Activated T-cell treated with anti-CD3 and anti-CD28 coated beads, Interleukin-2, amount 50 U/mL, for 1 hour (primary cell): ENCODE measurements at places on chromosomes 1 and 21.

DNA sequence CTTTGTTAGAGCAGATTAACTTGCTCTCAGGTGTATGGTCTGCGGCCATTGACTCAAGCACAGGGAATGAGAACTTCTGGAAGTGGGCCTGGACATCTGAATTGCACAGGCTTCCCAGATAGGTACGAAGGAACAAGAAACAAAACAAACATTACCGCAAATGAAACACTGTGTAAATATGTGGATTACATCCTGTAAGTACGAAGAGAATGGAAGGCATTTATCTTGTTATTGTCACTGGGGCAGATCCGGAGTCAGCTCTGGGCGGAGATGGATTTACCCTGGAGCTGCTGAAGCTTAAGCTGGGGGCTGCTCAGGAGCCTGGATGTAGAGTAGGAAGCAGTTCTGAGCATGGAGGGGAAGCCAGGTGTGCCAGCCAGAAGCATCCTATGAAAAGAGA lies 6.8 kb downstream of the HES2 start:
- no peak for DNase-seq

- DNase-seq, result peak; percentile 39
Observed at GRCh38 chr21:25638660-25639550, at the start of gene JAM2. Gene JAM2 (plus strand): TSS chr21:25639258. CDS start chr21:25639822, 564 bp downstream.

DNA sequence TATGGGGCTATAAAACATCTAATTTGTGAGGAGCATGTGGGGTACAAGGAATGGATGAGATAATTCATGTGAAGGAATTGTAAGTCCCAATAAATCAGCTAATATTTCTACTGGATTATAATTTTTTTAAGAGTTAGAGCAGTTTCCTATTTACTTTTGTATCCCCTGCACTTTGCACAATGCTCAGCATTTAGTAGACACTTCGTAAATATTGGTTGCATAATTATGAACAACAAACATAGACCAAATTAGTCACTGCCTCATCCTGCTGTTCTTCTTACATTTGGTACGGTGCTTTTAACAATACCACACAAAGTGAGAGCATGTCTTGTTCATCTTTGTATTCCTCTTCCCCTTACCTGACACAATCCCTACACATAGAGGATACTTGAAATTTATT lies 27.1 kb upstream of the RRP15 start:
- no peak for DNase-seq

- no peak for DNase-seq
Observed at GRCh38 chr1:237684236-237684635, 206.5 kb downstream of the ZP4 start.

DNA sequence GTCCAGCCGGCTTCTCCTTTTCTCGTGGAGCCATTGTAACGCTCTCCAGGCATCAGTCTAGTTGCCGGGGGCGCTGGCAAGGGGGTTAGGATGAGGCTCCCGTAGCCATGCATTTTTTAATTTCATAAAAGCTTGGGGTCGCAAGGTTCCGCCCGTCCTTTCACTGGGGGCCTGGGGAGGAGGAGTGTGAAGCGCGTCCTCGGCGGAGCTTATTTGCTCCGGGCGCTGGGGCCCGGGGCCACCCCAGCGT lies 1.6 kb downstream of the ADGRL2 start:
- no peak for DNase-seq
